ENCODE measurements at places on chromosomes 13 and 19. TPM values are rescaled to one million over a fixed set of nuclear protein-coding genes. Genes with fewer than 3 reads are reported as not detected.

The NLRP4 gene
- total RNA-seq, result not detected

The LIM2 gene
- total RNA-seq, result not detected

The ZNF442 gene
- 0.96 TPM for total RNA-seq

The METTL21C gene
- not detected for total RNA-seq

The HIF3A gene
- total RNA-seq, result 141 TPM

The ZNF574 gene
- total RNA-seq, result 18.4 TPM

The PBX4 gene
- total RNA-seq, result 11.9 TPM

The OVOL3 gene
- not detected for total RNA-seq

The C19orf81 gene
- total RNA-seq, result not detected

The PSG1 gene
- total RNA-seq, result not detected

The FRY gene
- 6.7 TPM for total RNA-seq

The ZNF793 gene
- 6.8 TPM for total RNA-seq

The LGALS14 gene
- total RNA-seq, result not detected

The NKPD1 gene
- total RNA-seq, result 0.32 TPM

The CEACAM6 gene
- 209 TPM for total RNA-seq

The ZNF730 gene
- not detected for total RNA-seq

The C1QTNF9B gene
- not detected for total RNA-seq

The OPA3 gene
- total RNA-seq, result 8.6 TPM

The MEX3D gene
- 20.8 TPM for total RNA-seq

The ATP4B gene
- total RNA-seq, result not detected

The EBI3 gene
- 3.7 TPM for total RNA-seq

The CLEC4M gene
- not detected for total RNA-seq

The IL17D gene
- total RNA-seq, result not detected

The DHPS gene
- total RNA-seq, result 117 TPM

The PSG4 gene
- not detected for total RNA-seq

The IFT88 gene
- 12.7 TPM for total RNA-seq
